Activated CD8-positive, alpha-beta memory T cell treated with anti-CD3 and anti-CD28 coated beads for 1 hour (primary cell): ENCODE measurements at places on chromosomes 4 and X.

DNA sequence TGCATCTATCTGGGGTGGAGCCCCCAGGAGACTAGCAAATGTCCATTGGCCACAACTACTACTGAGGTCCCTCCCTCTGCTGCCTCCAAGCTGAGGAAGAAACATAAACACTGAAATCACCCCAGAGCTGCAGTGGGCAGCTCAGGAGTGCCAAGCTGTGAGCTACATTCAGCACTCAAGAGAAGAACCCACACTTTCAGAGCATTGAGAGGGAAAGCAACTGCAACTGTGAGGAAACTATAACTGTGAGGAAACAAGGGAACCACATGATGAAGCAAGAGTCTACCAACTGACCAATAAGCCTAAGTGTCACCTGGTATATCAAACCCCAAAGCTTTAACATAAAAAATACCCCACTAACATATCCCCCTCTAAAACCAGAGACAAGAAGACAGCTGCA is 373.5 kb upstream of the TACR3 start:
- no peak for DNase-seq

DNA sequence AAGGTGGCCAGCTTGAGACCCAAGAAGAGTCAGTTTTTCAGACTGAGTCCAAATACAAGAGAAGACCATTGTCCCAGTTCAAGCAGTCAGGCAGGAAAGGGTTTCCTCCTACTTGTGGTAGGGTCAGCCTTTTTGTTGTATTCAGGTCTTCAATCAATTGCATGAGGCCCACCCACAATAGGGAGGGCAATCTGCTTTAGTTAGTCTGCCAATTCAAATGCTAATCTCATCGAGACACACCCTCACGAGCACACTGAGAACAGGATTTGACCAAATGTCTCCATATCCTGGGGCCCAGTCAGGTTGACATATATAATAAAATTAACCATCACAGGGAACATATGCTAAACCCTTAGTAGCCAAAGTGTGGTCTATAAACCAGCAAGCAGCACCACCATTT is 75.3 kb upstream of the FRMPD3 start:
- no peak for DNase-seq

GRCh38 chrX:25156323-25156722 is 140.6 kb upstream of the ARX start:
- no peak for DNase-seq

GRCh38 chrX:136765821-136766356 is 14.8 kb downstream of the ARHGEF6 start:
- no peak for DNase-seq

- no peak for DNase-seq
These were observed 33.3 kb downstream of the CLDN22 start for GRCh38 chr4:183286590-183287308.

DNA sequence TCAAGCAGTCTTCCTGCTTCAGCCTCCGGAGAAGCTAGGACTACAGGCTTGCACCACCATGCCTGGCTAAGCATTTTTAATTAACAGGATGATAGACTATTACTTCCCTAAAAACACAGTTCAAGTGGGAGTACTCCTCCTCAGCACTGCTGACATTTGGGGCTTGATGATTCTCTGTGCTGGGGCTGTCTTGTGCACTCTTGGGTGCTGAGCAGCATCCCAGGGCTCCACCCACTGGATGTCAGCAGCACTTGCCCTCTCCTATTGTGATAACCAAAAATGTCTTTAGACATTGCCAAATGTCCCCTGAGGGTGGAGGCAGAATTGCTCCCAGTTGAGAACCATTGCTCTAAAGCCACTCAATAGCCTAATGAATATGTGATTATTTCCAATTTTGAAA is 60.4 kb downstream of the CLCN4 start:
- no peak for DNase-seq

- DNase-seq: no peak
These were observed 163.3 kb upstream of the FAM47C start for GRCh38 chrX:36844857-36845256.

DNA sequence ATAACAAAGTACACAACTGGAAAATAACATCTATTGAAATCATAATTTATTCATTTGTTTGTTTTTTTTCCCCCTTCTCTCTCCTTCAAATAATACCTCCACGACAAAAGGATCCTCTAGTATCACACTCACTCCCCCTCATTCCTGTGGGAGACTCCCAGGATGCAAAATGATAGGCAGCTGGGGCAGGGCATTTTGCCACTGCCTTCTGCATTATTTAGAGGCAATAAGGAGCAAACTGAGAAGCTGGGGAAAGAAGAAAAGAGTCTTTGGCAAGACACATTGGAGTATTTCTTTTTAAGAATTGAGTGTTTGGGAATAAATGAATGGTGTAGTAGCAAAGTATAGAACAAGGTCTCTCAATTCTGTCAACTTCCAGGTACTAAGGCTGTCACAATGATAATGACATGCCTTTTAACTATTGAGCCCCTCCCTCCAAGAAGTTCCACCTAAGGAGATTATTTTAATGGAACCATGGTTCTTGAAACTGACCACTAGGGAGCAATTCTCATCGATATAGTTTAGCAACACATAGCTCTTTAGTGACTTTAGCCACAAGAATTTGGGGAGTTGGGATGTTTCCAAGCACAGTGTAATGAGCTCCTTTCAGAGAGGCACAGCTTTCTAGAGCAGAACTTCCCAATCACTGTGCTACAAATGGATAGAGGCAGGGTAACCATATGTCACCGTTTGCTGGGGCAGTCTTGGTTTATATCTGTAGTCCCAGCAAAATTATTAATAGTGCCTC is 303.3 kb downstream of the FRMPD4 start:
- no peak for DNase-seq

GRCh38 chrX:43581888-43582539 is 74.1 kb upstream of the MAOA start:
- DNase-seq: no peak

- no peak for DNase-seq
These were observed 72.5 kb downstream of the LNX1 start for GRCh38 chr4:53518807-53519206.

GRCh38 chrX:25544641-25545040 is 528.9 kb upstream of the ARX start:
- no peak for DNase-seq

- DNase-seq: no peak
These were observed 18.4 kb downstream of the PLS3 start for GRCh38 chrX:115579327-115579726.

- no peak for DNase-seq
These were observed 178.1 kb downstream of the NWD2 start for GRCh38 chr4:37422638-37423037.

DNA sequence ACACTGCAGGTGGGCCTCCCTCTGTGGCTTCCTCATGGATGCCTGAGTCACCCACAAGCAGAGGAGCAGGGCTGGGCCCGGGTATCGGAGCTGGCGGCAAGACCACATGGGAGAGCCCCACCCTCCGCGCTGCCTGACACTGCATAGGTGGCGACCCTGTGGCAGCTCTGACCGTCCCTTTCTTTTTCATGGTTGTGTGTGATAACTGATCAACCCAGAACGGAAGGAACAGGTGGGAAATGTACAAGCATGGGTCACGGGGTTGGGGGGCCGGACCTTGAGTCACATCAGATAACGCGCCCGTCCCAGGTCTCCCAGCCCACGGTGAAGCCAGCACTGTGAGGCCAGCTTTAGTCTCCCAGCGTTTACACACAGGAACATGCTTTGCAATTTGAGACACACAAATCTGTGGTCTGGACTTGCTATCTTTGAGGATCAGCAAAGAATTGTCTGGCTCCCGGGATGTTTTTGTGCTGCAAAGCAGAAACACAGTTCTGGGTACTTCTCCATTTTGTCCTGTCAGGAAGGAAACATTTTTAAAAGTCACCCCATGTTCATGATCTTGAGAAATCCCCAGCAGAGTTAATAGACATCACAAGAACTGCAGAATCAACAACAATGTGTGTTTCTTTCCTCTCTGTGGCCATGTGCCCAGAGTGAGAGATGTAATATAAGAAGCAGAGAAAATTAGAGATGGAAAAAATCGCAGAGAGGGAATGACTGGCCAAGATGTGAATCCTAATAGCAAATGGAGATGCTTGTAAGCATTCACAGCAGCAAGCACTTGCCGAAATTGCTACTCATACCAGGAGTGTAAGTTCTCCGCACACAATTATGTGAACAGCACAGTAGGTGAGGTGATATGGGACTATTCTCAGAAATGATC is 70.1 kb upstream of the CBR4 start:
- no peak for DNase-seq

DNA sequence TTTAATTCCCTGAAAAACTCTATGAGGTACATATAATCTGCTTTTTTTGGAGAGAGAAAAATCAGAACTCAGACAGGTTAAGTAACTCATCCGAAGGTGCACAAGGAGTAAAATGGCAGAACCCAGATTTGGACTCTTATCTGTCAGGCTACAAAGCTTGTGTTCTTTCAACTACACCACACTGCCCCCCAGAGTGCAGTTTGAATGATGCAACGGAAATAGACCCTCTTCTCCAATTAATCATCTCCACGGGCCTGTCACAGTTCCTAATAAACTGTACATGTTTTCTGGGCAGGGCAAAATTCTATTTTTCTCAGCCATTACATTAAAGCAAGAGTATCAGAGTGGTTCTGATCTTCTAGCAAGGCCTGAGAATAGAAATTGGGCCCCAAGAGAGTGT is 35.3 kb upstream of the DCX start:
- DNase-seq: no peak

GRCh38 chr4:1478766-1479355 is 72.6 kb upstream of the NKX1-1 start:
- DNase-seq: no peak

DNA sequence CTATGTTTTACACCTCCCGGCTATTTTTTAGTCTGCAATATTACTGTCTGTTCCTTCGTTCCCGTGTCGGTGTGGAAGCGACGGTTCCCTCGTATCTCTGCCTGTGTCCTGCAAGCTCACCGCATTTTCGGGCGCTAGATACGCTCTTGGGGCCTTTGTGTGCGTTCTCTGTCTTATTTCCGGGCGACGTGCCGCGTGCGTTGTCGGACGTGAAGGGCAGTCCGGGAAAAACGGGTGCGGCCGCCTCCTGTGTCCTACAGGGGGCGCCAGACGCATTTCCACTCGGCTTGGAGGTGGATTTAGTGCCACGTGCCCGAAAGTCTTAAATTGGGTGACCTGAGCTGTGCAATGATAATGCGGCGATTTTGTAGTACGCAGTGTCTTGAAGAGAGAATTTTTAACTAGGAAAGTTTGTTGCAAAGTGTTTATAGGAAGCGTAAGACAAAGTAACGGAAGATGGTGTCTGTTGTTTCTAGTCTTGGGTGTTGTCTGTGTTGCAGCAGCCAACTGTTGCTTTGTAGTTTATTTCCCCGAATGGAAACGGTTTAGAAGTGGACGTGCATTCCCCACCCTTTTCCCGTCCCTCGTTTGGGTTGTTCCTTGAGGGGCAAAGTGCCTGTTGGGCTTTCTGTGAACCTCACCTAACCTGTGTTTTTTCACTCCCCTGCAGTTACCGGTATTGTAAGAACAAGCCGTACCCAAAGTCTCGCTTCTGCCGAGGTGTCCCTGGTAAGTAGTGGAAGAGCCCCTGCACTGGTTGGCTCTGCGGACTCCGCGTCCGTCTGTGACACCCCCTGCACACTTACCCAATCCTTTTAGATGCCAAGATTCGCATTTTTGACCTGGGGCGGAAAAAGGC is 720 bp downstream of the RPL10 start:
- DNase-seq: peak; percentile 50

DNA sequence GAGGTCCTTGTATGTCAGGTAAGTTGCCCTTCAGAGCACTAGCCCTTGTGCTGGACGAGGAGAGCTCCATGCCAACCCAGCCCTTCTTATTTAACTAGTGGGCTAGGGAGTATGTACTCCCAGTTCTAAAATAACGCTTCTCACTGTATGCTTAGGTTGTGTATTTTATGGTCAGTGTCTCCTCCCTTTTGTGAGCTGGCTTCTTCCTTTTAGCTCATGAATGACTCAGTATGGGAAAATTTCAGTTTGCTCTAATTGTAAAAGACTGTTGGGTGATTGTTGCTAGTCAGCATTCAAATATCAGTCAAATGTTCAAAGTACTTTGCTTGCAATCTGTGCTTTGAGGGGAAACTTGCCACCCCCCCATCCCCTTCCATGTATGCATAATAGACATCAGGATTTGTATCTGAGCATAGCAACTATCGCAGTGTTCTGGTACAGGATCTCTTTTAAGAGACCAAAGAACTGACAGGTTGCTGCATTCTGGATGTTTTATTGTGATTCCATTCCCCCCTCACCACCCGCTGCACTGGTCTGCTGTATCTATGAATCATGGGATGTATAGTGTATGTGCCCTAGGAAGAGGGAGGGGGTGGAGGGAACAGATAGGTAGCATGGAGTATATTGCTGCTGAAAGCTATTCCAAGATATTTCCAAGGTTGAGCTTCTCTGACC is 34.7 kb downstream of the DLG3 start:
- DNase-seq: no peak

- DNase-seq: no peak
These were observed 172.0 kb upstream of the KLF3 start for GRCh38 chr4:38491854-38492478.

DNA sequence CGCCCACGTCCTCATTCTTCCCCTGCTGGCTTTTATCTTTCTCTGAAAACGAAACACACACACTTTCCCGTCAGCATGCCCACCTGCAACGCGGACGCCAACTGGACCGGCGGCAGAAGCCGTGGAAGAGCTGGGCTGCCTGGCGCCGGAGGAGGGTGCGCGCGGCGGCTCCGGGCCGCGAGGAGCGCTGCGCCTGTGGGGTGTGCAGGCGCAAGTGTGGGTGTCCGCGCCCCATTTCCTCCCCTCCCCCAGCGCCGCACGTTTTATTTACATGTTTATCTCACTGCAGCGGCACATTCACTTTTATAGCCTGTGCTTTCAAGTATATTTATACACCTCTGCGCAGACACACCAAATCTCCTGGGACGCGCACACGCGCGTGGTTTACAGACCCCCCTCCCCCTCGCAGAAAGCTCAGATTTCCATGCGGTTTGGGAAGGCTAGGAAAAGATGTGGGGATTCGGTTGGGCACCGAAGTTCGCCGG is 1.5 kb downstream of the PITX2 start:
- DNase-seq: no peak

- no peak for DNase-seq
These were observed 12.1 kb downstream of the PPARGC1A start for GRCh38 chr4:23877758-23878229.

DNA sequence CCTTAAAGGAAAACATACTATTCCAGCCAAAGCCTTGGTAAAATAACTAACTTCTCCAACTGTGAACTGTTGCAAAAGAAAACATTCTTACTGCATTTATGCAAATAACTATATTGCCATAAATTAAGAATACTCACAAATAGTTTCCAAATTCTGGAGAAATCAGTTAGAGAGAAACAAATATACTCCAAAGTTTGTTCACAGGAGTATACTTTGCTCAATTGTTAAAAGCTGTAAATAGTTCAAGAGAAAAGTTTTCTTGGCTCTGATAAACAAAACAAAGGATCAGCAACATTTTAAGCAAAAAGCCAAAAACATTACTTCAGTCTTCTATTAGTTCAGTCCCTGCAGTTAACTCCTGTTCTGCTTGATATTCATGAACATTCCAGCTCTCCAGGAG is 83.0 kb downstream of the EIF4E start:
- no peak for DNase-seq

DNA sequence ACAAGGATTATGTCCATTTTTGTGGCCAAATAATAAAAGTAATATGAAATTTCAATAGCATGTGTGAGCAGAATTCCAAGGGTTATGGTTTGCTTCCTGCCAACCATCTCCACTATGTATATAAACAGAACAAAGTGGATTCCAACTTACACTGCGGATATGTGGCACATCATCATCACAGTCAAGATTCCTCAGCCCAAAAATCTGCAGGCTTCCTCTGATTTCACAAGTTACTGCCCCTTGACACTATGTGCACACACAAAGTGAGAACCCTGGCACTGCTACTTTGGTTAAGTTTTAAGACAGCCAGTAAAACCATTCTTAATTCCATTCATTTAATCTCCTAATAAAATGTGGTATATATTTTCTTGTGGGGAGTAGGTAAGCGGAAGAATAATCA is 76.4 kb downstream of the LEF1 start:
- DNase-seq: no peak
